Renal cortical epithelial cell (primary cell): ENCODE measurements at places on chromosomes 5 and 9.
A peak's percentile ranks its signal among the peaks of the same experiment; 100 is the strongest.

GRCh38 chr9:113578882-113579282 lies 115.4 kb downstream of the RGS3 start:
- DNase-seq: peak; percentile 97

DNA sequence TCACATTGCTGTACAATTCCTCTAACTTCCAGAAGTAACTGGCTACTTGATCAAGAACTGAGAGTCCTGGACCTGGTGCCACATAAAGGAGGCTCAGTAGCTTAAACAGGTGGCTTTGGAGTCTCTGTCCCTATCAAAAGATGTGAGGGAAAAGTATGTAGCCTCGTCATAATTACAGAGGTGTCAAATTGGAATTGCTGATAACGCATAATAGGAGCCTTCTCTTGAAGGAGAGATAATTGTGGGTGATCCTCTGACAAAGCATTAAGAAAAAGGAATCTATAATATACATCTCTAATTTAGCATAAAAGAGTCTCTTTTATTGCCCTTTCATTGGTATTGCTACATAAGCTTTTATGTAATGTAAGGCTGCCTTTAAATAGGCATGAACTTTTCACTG lies 1246.4 kb upstream of the CDH9 start:
- no peak for DNase-seq

DNA sequence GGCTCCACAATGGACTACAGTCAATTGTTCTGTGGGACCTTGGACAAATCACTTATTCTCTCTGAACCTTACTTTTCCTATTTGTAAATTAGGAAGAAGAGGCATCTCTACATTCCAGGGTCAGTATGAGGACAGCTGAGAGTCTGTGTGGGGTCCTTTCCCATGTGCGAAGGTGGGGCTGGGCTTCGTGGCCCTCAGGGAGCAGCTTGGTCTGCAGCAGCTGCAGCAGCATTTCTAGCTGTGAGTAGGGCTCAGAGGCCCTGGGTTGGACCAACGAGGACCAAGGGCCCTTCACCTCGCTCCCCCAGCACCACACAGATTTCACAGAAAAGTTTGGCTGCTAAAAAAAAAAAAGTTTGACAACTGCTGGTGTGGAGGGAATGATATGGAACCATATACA lies 9.4 kb upstream of the DDX41 start:
- no peak for DNase-seq

- DNase-seq: no peak
These were observed 60.4 kb upstream of the COL15A1 start for GRCh38 chr9:98883276-98883675.

GRCh38 chr5:127517110-127517479 lies 345 bp upstream of the PRRC1 start:
- DNase-seq: peak; percentile 36

- DNase-seq: no peak
These were observed 42.4 kb downstream of the FYB1 start for GRCh38 chr5:39176759-39177630.

DNA sequence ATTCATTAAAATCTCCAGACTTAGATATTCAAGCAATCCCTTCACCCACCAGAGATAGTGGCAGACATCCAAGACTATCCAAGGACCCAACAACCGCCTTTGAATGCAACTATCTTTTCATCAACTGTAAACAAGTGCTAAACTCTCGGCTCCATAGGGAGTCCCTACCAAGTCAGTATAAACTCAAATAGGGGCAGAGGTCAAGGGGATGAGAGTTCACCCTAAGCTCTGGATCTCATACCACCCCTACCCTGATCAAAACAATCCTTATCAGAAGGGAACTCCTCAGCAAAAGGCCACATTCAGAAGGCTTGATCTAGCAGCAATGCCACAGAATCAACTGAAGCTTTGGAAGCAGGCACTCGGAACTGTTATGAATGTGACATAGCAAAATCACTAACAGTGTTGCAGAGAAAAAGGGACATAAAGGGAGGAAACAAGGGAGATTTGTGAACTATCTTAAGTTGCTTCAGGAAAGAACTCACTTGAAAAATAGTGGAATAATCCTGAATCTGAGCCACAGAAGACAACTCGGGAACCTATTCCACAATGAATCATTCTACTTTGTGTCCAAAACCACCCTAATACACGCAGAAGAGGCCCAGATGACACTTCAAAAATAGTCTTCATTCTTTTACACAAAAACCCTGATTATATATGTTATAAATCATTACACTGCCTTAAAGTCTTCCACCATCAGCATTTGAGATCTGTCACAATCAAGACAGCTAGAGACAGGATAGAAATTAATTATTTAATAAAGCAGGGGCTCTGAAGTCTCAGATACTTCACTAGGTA lies 49.8 kb downstream of the NR6A1 start:
- DNase-seq: peak; percentile 49

GRCh38 chr5:38888041-38888440 lies 42.2 kb downstream of the OSMR start:
- DNase-seq: no peak

DNA sequence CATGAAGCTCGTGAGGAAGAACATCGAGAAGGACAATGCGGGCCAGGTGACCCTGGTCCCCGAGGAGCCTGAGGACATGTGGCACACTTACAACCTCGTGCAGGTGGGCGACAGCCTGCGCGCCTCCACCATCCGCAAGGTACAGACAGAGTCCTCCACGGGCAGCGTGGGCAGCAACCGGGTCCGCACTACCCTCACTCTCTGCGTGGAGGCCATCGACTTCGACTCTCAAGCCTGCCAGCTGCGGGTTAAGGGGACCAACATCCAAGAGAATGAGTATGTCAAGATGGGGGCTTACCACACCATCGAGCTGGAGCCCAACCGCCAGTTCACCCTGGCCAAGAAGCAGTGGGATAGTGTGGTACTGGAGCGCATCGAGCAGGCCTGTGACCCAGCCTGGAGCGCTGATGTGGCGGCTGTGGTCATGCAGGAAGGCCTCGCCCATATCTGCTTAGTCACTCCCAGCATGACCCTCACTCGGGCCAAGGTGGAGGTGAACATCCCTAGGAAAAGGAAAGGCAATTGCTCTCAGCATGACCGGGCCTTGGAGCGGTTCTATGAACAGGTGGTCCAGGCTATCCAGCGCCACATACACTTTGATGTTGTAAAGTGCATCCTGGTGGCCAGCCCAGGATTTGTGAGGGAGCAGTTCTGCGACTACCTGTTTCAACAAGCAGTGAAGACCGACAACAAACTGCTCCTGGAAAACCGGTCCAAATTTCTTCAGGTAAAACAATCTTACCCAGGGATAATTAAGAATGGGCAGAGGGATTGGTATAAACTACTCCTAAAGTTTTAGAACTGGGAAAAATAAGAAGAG lies 12.9 kb downstream of the ITGA1 start:
- peak; percentile 87 for DNase-seq

DNA sequence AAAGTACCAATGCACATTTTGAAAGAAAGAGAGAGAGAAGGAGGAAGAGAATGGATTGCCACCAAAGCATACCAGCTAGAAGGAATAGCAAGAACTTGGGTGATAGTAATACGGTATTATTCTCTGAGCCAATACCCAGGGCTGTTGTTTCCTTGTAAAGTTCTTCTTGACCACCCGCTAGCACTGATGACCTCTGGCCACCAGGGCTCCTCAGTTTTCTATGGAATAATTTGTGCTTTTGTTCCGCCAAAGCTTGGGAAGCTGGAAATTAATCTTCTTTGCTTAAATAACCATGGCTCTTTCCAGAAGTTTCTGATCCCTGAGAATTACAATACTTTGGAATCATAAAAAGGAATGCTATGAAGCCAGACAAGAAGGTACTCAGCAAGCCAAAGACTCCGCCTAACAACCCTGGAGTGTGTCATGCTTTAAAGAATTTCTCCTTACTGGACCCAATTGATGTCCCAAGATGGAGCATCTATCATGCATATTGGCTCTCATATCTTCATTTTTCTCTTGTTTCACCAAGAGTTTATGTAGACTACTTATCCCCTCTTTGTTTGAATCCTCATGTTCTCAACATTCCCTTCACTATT lies 29.8 kb downstream of the OR2K2 start:
- no peak for DNase-seq

DNA sequence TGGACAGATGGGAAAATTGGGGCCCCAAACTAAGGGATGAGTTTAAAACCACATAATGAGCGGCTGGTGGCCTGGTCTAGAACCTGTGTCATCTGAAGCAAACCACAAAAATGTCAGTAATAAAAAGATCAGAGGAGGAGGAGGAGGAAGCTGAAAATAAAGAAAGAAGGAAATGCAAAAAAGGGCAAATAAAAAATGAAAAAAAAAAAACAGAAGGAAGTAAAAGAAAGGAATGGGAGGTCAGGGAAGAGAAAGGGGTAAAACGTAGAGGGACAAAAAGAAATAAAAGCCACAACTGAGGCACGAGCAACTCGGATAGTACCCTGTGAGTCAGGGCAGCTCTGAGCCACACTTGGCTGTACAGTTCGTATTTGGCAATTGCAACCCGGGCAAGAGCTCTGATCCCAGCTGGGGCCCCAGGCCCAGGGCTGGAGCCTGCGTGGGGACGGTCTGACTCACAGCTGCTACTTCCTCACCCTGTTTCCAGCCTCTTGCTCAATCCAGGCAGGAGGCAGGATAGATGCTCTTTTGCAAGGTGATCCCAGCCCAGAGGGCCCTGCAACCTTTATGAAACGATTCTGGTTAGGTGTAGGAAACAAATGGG lies 137.9 kb upstream of the TRIM32 start:
- peak; percentile 95 for DNase-seq

- no peak for DNase-seq
These were observed 504.6 kb upstream of the ZNF462 start for GRCh38 chr9:106358331-106358730.

- peak; percentile 30 for DNase-seq
These were observed 81.7 kb upstream of the SPTLC1 start for GRCh38 chr9:92196909-92197308.

DNA sequence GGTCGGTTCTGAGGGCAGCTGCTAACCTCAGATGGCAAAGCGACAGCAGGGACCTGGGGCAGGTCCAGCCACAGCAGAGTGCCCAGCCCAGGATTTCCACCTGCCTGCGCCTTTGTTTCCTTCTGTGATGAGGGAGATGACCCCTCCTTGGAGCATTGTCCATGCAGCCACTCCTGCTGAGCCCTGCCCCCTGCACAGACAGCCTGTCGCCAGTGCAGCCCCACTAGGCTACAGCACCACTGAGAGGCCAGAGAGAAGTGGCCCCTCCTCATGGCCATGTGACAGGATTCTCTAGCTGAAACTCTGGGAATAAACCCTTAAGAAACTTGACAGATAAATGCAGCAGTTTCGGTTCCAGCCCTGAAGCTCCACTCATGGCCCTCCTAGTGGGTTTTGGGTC lies 10.5 kb upstream of the MRNIP start:
- DNase-seq: no peak

DNA sequence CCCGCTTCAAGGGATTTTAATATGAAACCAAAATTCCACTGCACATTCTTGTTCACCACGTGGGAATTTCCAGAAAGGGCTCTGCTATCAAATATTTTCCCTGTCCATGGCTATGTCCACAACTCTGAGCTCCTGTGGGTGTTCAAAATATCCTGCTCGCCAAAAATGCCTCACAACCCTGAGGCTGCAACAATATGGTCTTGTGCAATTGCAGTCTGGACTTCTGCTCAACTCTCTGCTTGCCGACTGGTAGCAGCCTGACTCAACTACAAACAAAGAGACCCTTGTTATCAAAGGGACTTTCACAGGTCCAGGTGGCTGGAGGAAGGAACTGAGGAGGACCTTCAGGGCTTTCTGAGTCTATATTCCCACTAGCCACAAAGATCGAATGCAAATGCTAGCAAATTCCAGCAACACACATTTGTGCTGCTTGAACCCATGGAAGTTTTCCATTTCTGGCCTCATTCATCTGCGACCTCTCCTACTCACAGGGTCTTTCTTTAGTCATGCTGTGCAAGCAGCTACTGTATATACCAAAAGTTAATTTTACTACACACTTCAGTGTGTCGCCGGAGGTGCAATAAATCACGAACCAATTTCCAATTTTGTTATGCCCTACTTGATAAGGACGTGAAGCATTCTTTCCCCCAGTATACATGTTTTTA lies 169.2 kb upstream of the SLC30A5 start:
- peak; percentile 81 for DNase-seq

GRCh38 chr5:133338504-133339355 lies 273.6 kb downstream of the FSTL4 start:
- DNase-seq: no peak

DNA sequence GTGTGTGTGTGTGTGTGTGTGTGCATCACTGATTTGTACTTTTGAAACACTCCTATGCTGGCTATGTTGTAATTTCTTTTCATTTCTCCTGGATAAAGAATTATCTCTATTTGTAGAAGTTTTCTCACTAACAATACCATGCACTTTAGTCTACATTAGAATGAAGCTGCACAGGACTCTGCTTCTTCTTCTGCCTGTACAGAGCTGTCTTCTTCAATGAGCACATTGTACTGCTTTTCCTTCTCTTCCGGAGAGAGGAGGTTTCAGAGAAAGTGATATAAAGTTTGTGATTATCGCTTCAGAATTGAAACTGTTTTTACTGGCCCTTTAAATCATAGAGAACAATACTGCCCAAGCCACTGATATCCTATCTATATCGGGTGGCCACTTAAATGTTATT lies 677.0 kb downstream of the NR2F1-AS1 start:
- DNase-seq: no peak

GRCh38 chr9:21802418-21803000 lies at the start of gene MTAP:
Gene MTAP (plus strand): TSS chr9:21802636. CDS start chr9:21802749, 113 bp downstream.
- DNase-seq: peak; percentile 89

DNA sequence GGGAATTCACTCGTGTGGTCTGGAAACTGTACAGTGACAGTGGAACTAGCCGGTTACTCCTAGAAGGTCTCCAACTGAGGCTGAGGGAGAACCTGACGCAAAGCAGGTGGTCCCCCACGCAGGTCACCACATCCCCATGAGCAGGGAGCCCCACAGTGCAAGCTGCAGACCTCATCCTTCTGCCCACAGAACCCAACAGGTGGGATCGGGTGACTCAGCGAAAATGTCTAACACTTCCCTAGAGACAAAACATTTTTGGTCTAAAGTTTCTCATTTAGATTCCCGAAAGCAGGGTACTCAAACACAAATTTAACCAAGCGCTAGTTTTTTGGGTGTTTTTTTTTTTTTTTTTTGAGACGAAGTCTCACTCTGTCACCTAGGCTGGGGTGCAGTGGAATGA lies 62.4 kb upstream of the RETREG1 start:
- DNase-seq: no peak

DNA sequence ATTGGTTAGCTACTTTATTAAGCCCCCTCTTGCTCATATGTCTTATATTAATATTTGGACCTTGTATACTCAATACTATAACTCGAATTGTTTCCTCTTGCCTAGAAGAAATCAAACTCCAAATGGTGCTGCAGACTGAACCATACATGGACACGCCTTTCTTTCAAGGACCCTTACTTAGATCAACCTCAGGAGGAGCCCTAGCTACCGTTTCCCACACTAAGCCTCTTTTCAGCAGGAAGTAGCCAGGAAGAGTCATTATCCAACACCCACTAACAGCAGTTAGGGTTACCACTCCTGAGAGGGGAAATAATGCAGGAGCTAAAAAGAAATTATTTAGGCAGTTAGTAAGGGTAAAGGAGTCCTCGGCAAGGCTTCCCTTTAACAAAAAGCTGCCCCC lies 243.8 kb upstream of the PUM3 start:
- no peak for DNase-seq

DNA sequence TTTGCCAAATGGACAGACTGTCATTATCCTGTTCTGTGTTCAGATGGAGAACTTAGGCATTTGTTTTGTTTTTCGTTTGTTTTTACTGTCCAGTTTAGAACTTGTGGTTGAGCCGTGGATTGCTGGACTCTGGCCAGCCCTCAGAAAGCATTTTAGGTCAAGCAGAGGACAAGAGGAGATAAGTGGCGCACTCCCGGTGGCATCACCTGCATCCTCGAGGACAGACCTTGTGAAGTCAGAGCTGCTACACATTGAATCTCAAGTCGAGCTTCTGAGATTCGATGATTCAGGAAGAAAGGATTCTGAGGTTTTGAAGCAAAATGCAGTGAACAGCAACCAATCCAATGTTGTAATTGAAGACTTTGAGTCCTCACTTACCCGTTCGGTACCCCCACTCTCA lies 8.9 kb downstream of the MTRR start:
- peak; percentile 72 for DNase-seq
